Stimulated activated CD8-positive, alpha-beta memory T cell treated with anti-CD3 and anti-CD28 coated beads, Interleukin-2, amount 100 ng/mL, for 1 hour (primary cell): ENCODE measurements at places on chromosomes 4 and X.

DNA sequence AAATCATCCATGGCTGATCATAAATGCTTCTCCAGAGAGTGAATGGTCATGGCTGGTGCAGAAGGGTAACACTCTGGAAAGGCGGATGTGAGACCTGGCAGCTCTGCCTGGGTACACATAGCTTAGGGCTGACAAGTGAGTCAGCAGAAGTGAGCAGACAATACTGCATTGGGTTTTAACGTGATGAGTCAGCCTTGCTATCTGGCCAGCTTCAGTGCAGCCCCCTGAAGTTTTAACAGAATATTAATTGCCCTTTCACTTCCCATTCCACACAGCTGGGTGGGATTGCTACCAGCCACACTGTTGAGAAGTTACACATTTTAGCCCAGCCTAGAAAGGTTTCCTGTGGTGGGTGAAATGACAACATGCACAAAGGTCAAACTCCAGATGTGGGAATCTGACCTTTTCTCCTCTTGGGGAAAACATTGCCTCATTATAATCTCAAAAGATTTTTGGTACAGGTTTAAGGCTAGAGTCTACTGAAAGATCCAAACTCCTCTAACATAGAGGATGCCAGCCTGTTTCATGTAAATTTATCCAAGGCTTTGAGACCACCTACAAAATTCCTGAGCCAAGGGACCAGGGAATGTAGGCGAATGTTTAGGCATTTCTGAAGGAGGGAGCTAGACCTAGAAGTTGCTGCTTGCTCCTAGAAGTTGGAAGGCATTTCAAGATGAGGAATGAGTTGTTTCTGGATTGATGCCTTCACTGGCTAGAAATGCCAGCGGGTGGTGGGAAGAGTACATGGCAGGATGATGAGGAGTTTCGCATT lies 230.3 kb upstream of the PGRMC2 start:
- no peak for DNase-seq

GRCh38 chrX:19953145-19953544 lies 37.7 kb downstream of the BCLAF3 start:
- DNase-seq = no peak

DNA sequence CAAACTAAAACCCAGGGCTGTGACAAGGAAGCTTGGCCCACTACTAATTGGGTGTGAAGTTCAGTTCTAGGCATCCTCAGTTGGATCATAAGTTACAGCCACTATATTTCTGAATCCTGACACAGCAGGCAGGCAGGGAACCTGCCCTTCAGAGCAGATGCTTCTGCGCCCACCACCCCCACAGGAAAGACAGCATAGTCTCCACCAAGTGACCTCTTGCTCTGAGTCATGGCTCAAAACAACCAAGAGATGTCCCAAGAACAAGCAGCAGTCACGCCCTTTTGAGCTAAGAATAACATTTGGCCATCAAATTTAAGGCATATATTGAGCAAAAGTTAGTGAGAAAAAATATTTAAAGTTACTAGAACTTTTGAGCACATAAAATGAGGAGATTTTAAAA lies 170.7 kb upstream of the SMARCAD1 start:
- DNase-seq = no peak

- no peak for DNase-seq
Measured at GRCh38 chr4:99054428-99054994, 34.1 kb downstream of the ADH5 start.

DNA sequence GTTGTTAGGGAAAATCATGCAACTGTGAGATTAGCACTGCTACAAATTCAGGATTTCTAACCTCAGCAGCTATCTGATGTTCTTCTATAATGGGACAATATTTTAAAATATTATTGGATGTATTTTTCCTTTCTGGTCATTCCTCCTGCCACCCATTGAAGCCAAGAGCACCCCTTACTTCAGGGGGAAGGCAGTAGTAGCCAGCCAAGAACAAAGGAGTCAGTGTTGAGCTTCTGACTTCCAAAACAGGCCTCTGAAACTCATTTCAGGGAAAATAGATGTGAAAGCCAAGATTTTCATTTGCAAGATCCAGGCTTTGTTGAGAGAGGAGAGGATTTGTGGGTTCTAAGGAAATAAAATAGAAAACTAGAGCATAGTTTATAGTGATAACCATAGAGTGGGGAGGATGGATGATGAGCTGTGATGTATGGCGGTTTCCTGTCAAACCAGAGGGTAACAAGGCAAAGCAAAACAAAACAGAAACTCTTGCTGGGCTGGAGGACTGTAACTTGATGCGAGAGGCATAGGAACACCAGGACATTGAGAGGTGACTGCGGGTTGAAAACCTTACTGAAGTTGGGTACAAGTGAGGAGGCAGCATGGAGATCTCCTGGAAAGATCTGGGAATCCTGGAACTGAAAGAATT lies 173.7 kb upstream of the LEF1 start:
- no peak for DNase-seq

GRCh38 chrX:31114858-31115257 lies 43.0 kb upstream of the FTHL17 start:
- no peak for DNase-seq

DNA sequence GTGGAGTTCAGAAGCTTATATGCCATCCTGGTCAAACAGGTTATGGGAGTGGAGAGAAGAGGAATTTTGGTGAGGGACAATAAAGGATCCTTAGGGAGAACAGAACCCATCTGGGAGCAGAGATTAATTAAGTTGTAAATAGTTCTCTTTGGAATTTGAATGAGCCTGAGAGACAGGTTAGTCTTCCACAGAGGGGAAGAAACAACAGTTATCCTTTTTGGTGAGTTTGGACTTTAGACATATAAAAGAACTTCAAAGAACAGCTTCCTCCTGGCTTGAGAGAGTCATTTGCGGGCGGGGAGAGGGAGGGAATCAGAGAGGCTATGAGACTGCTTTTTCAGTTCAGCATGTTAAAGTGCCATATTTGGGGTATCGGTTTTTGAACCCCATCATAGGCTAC lies 793.3 kb upstream of the MAGEB2 start:
- no peak for DNase-seq

DNA sequence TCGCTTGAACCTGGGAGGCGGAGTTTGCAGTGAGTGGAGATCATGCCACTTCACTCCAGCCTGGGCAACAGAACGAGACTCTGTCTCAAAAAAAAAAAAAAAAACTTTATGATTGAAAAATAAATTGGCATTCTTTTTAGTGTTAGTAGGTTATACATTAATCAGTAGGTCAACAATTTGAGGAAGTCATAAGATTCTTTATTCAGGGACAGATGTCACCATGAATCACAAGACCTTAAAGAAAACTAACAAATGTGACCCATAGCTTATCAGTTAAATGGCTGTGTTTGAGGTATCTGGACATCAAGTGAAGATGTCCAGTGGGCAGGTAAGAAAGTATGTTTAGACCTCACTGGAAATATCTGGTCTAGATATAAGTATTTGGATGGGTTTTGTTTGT lies 9.3 kb upstream of the PRMT9 start:
- DNase-seq = no peak

DNA sequence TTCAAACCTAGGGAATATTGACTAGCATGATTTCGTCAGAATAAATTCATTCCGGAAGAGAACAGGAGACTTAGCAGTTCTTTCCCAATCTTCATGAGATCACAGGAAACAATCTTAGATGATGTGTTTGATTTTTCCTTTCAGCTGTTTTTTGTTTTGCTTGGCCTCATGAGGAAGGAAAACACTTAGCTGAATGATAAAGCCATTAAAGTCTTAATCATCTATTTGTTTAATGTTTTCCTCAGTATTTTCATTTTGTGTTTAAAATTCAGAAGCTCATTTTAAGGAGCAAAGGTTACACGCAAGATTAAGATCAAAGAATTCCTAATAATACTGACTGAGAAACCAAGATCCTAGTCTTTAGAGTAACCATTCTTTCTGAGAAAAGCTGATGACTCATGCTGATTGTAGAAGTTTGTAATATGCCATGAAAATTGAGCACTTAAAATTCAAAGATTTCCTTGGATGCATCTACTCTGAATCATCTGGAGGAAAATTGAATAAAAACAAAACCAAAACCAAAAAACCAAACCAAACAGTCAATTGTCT lies 15.4 kb upstream of the TBC1D19 start:
- no peak for DNase-seq

DNA sequence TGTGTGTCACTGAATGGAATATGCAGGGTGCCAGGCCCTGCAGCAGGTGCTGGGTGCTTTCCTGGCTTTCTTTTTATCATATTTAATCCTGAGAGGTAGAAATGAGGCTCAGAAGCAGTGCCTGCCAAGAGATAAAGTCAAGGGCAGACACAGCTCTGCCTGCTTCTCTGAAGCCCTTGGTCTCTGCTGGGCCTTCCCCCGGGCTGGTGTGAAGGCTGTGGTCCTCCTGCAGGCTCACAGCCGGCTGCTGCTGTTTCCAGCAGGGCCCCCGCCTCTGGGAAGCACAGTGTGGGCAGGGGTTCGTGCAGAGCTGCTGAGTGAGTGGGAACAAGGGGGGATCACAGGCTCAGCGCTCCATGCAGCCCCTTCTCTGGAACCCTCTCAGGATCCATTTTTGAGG lies 49.6 kb downstream of the TBC1D14 start:
- no peak for DNase-seq

- DNase-seq = no peak
Measured at GRCh38 chr4:7779432-7779768, 160.3 kb downstream of the AFAP1 start.

- DNase-seq = no peak
Measured at GRCh38 chr4:79893456-79893855, 179.6 kb downstream of the ANTXR2 start.

DNA sequence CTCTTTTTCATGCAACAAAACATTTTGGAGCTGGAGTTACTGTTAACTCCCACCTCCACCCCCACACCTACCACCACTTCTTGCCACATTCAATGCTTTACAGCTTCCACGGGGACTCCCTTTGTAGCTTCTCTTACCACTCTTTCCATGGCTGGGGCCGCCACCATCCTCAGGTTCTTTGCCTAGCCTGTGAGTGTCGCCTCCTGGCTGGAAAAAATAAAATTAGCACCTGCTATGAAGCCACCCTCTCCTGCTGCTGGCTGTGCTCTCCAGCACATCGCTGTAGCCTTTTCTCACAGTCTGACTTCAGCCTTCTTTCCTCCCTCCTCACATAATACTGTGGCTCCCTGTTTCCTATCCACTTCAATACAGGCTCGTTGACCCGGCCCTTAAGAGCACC lies 114.4 kb downstream of the FRAS1 start:
- DNase-seq = no peak

GRCh38 chrX:148049441-148049840 lies 68.3 kb downstream of the FMR1NB start:
- no peak for DNase-seq

- DNase-seq = no peak
Measured at GRCh38 chr4:113272523-113272922, 223.1 kb downstream of the ANK2 start.

DNA sequence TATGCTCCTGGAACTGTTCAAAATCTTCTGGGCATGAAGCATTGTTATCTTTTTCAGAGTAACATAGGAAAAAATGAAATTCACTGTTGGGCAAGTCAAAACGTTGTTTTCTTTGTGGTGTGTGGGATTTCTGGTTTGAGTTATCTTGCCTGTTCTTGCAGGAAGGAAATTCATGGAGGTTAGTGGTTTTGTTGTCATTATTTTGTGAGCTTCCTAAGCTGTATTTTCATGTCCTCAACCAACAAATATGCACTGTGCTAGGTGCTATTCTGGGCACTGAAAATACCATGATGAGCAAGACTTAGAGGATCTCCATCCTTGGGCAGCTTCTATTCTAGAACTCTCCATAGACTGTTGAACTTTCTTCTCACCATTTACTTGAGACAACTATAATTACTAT lies 16.9 kb downstream of the SPINK2 start:
- DNase-seq = no peak
